ENCODE measurements at places on chromosomes 13 and 19.

GRCh38 chr19:39826311-39826945 is 7.5 kb downstream of the DYRK1B start:
- DNase-seq: no peak

DNA sequence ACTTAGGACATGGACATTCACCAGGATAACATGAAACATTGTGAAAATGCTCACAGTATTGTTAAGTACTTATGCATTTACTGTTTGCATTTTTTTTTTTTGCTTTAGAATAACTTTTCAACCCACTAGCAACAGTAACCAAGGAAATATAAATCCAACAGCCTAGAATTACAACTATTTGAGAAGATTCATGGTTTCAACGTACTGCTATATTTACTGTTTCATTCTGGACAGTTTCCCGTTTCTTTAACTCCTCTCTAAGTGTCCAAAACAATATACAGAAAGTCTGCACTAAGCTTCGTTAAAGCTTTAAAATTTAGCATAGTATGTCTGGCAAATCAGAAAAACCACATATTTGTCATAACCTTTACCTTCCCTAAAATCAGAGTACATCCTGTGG is 2.7 kb downstream of the SMAD9 start:
- no peak for DNase-seq

GRCh38 chr13:41864658-41865057 is 96.3 kb downstream of the VWA8 start:
- no peak for DNase-seq

DNA sequence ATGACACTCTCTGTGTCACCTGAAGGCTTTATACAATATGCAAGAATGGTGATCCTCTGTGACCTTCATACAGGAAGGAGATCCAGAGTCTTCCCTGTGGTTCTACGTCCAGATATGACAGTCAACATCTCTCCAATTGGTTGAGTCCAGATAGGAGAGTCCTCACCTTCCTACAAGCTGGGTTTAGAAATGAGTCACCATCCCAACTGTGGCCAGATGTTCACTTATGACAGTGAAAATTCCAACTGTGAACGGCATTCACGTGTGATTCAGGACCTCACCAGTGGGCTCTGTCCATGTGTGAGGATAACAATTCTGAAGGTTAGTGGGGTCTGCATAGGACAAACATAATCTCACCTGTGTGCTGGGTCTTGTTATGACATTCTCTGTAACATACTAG is 52.5 kb upstream of the ZNF728 start:
- DNase-seq: no peak

- DNase-seq: no peak
Observed at GRCh38 chr19:33440682-33441081, 67.2 kb downstream of the CEBPG start.

DNA sequence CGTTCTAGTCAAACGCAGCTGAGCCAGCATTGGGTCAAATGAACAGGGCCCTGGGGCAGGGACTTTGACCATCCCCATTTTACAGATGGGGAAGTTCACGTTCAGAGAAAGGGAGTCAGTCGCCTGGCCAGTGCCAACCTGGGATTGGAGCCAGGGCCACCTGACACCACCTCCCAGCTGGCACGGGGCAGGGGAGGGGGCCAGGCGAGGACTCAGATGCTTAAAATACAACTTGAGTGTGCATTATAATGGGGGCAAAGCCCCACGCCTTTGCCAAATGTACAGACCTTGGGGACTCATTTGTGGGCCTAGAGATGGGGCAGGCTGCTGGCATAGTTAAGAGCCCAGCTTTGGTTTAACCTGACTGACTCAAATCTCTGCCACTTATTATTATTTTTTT is 14.6 kb downstream of the PRR12 start:
- DNase-seq: no peak

GRCh38 chr13:46202188-46202795 is 9.4 kb upstream of the LRRC63 start:
- DNase-seq: no peak

- no peak for DNase-seq
Observed at GRCh38 chr19:45771311-45771933, 2.4 kb upstream of the SIX5 start.

- no peak for DNase-seq
Observed at GRCh38 chr19:42480335-42481095, 37.8 kb upstream of the CXCL17 start.

DNA sequence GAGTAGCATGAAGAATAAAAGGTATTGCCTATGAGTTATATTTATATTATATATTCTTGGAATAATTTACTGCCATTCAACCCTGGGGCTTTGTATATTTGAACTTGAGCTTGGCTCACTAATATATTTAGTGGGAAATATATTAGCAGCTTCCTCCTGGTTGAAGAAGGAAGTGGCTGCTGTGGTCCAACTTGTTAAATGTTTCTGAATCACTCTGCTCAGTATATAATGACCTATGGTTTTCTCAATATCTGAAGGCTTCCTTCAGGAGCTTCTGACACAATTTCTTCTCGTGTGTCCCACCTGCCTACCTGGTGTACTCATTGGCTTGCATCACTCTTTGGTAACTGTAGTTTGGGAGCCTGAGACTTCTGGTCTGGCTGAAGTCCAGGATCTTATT is 646.4 kb downstream of the TBC1D4 start:
- DNase-seq: no peak

DNA sequence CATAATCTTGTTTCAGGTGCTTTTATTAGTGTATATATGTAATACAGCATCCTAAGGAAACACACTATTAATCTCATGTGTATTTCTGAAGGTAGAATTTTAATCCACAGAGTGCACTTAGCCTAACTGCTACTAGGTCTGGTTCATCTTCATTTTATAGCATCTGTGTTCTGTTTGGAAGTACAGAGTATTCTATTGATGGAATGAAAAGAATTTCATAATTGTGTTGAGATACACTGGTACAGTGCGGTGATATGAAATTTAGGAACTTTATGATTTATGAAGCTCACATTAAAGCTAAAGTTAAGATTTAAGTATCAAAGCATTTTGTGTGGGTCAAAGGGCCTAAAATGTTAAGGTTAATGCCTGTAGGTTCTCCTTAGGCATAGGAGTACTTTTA is 6.0 kb downstream of the PCDH17 start:
- no peak for DNase-seq

- DNase-seq: no peak
Observed at GRCh38 chr13:106986033-106986484, 418.1 kb upstream of the ARGLU1 start.

DNA sequence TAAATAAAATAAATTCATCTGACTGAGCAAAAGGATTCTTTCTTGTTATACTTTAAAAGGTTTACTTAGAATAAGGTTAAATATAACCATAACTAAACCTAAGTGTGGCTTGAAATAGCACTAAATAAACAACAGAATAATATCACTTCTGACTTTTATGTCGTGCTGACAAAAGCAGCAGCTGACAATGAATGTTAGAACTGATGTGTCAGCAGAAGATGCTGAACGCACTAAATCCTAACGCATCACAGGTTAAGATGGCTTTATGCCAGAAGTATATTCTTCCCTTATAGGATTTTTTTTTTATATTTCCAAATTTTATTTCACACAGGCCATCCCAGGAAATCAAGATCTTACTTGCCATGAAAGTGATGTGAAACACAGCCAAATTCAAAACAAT is 558.3 kb upstream of the NBEA start:
- DNase-seq: no peak

DNA sequence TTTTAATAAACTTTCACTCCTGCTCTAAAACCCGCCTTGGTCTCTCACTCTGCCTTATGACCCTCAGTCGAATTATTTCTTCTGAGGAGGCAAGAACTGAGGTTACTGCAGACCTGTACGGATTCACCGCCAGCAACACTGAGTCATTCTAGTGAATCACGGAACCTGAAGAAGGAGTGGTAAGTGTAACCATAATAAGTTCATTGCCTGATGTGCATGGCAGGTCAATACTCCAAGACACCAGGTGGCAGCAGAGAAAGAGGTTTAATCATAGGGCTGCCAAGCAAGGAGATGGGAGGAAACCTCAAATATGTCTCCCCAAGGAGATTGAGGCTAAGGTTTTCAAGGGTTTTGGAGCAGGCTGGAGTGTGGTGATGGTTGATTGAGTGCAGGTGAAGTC is 204.3 kb upstream of the IPO5 start:
- no peak for DNase-seq

DNA sequence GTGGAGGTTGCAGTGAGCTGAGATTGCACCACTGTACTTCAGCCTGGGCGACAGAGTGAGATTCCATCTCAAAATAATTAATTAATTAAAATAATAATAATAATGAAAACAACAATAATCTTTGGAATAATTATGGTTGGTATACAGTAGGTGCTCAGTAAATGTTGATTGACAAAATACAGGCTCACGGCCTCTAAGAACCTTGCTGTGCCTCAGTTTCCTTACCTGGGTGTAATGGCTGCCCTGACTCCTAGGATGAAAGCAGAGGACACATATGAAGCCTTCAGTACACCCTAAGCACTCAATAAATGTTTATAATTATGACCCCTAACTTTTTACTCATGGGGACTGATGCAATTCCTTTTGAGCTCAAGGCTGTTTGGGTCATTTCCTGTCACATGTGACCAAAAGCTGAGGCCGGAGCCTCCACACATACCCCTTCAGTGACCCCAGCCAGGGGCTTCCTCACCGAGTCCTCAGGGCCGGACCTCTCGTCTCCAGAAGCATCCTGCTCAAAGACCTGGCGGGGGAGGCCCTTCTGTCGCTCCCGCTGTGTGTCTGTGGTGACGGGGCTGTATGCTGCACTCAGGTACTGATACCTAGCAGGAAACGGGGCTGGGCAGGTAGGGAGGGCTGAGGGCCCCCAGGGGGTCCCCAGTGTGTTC is 10.5 kb downstream of the DOCK6 start:
- DNase-seq: no peak

- DNase-seq: no peak
Observed at GRCh38 chr13:33721724-33722123, 96.2 kb upstream of the RFC3 start.

DNA sequence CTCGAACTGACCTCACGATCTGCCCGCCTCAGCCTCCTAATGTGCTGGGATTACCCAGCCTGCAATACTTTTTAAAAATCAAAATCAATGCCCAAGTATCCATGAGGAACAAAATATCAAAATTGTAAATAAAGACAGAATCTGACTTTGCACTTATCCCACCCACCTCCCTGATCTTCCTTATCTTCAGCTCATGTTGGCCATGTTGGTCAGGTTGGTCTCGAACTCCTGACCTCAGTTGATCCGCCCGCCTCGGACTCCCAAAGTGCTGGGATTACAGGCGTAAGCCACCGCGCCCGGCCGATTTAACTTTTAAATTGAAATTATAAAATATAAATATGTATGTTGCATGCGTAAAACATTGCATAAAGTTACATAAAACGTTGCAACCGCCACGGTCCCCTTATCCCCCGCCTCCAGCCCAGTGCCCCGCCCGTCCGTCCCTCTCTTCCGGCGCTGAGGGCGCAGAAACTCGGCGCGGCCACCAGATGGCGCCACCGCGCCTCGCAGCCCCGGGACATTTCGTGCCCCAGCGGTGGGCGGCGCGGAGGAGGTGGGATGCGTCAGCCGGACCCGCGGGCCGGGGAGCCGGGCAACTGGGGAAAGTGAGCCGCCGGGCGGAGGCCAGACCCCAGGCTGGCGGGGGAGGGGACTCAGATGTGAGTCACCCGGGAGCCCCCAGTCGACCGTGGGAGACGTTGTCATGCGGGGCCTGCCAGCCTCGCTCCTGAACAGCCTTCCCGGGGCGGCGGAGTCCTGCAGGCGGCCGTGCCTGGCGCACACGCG is 1.5 kb upstream of the GADD45B start:
- peak; percentile 24 for DNase-seq

GRCh38 chr19:3547301-3547731 is 8.3 kb downstream of the TEKTIP1 start:
- no peak for DNase-seq

Measured in NCI-H446 treated with DMSO at 0.1 percent for 48 hours (cell line).